ENCODE measurements at places on chromosomes 5 and 9.
A peak's percentile ranks its signal among the peaks of the same experiment; 100 is the strongest.

DNA sequence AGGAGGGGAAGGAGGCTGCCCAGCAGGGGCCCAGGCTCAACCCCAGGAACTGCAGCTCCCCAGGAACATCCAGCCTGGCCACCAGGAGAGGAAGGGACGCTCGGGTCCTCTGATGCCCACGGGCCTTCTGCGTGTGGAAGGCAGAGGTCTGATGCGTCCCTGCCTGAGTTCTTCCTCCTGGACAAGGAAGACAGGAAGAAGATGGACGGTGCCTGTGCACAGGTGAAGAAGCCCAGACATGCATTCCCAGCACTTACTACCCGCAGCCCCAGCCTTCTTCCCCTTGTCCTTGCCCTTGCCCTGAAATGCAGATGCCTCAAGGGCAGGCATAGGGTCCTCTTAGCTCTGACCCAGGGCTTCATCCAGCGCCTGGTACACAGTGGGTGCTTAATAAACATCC, 56.7 kb upstream of the IRX1 start:
- no peak for DNase-seq

GRCh38 chr9:127088724-127089615, 33.5 kb downstream of the ANGPTL2 start:
- DNase-seq, result no peak

DNA sequence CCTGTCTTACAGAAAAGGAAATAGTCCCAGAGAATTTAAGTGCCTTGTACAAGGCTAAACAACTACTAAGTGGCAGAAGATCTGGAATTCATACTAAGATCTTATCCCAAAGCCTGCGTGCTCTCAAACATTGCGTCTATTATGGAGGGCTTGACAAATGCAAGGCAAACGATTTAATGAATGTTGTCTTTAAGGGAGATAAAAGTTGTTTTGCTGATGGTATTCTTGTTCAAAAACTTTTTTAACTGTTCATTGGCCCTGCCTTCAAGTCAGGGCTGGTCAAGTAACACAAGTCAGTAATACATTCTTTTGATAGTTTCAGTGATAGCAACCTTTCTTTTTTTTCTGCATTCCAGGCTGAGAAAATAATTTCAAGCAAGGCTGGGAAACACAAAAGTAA, 1.7 kb upstream of the SLC38A9 start:
- DNase-seq, result no peak

- DNase-seq, result no peak
Observed at GRCh38 chr9:98158071-98158831, 34.2 kb downstream of the CORO2A start.

DNA sequence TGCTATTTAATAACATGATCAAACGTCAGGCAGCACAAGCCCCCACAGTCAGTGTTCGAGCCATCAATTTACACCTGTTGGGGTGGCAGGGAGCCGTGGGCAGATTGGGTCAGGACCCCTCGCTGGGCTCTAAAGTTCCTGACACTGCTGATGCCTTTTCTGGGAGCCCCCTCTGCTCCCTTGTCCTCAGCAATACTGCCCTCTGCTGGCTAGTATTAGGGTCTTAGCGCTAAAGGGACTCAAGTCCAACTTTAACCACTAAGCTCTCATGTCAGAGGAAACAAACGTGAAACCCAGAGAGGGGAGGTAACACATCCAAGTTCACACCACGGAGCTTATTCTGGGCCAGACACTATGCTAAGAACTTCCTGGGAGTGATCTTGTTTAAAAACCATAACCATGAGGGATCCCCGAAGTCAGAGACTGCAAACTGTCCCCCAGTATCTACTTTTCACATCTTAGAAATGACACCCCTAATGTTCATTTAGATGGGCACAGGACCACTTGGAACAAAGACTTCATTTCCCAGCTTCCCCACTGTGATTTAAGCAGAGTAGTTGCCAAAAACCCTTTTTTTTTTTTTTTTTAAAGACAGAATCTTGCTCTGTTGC, 20.4 kb downstream of the ANKS6 start:
- DNase-seq, result peak; percentile 44

GRCh38 chr5:124654418-124654817, 92.0 kb downstream of the ZNF608 start:
- DNase-seq, result no peak

- DNase-seq, result no peak
Observed at GRCh38 chr9:128685636-128686489, 3.2 kb upstream of the SET start.

- no peak for DNase-seq
Observed at GRCh38 chr9:79080536-79080935, 491.2 kb upstream of the TLE4 start.

GRCh38 chr5:171989276-171989675, 17.2 kb downstream of the FBXW11 start:
- no peak for DNase-seq
